ENCODE measurements at places on chromosomes 2 and 18. TPM values are rescaled to one million over a fixed set of nuclear protein-coding genes. Genes with fewer than 3 reads are reported as not detected.

Gene RIT2
- not detected for total RNA-seq

Gene ABCG8
- not detected for total RNA-seq

Gene C2orf81
- 0.17 TPM for total RNA-seq

Gene BBS5
- 3.2 TPM for total RNA-seq

Gene MEP1B
- not detected for total RNA-seq

Gene GTF3C2
- 37.4 TPM for total RNA-seq

Gene MREG
- total RNA-seq, result 3.9 TPM

Gene ST3GAL5
- 13.7 TPM for total RNA-seq

Gene CHST9
- total RNA-seq, result 0.34 TPM

Gene TSPYL6
- not detected for total RNA-seq

Gene RNF138
- total RNA-seq, result 36.7 TPM

Gene ACTR2
- 193 TPM for total RNA-seq
